A673 (cell line): ENCODE measurements at places on chromosomes 3 and 15.

DNA sequence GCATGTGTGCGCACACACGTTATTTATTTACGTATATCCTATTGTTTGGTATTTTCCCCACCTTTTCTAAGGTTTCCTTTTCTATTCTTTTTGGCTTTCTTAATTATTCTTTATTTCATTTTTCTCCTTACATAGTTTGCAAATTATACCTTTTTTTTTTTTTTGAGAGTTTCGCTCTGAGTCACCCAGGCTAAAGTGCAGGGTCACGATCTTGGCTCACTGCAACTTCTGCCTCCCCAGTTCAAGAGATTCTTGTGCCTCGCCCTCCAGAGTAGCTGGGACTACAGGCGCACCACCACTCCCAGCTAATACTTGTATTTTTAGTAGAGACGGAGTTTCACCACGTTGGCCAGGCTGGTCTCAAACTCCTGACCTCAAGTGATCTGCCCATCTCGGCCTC, 20.0 kb upstream of the CILP start:
- no peak overlapping the region for H3K27ac ChIP-seq
- no peaks in the 10 kb centered on the region for H3K27me3 ChIP-seq
- no peaks in the 10 kb centered on the region for H3K4me1 ChIP-seq
- no peak for DNase-seq
- H3K4me3 ChIP-seq: no peak overlapping the region

- no peaks in the 10 kb centered on the region for H3K36me3 ChIP-seq
- H3K4me1 ChIP-seq: peaks cover under 1% of the 10 kb centered on the region
These were observed 31.6 kb upstream of the UBE2Q2 start for GRCh38 chr15:75811626-75812025.

GRCh38 chr3:140903196-140903595, 38.4 kb upstream of the SLC25A36 start:
- H3K36me3 ChIP-seq: no peaks in the 10 kb centered on the region
- no peak overlapping the region for H3K27ac ChIP-seq
- DNase-seq: no peak
- H3K4me3 ChIP-seq: no peak overlapping the region

- H3K4me3 ChIP-seq: no peak overlapping the region
- peaks cover 12% of the 10 kb centered on the region for H3K36me3 ChIP-seq
- DNase-seq: peak; percentile 26
- H3K27ac ChIP-seq: no peak overlapping the region
These were observed 2.0 kb upstream of the JMJD7 start for GRCh38 chr15:41825572-41826535.

- no peaks in the 10 kb centered on the region for H3K36me3 ChIP-seq
- no peaks in the 10 kb centered on the region for H3K4me1 ChIP-seq
- no peak overlapping the region for H3K4me3 ChIP-seq
- H3K27me3 ChIP-seq: no peaks in the 10 kb centered on the region
- no peak for DNase-seq
These were observed 304.4 kb upstream of the TGFBR2 start for GRCh38 chr3:30302027-30302426.

- no peaks in the 10 kb centered on the region for H3K27me3 ChIP-seq
- peak overlapping the region; percentile 60 for H3K4me3 ChIP-seq
- no peaks in the 10 kb centered on the region for H3K4me1 ChIP-seq
- no peak for DNase-seq
- peak overlapping the region; percentile 77 for H3K27ac ChIP-seq
These were observed 878 bp downstream of the SPPL2A start for GRCh38 chr15:50764461-50765194.

DNA sequence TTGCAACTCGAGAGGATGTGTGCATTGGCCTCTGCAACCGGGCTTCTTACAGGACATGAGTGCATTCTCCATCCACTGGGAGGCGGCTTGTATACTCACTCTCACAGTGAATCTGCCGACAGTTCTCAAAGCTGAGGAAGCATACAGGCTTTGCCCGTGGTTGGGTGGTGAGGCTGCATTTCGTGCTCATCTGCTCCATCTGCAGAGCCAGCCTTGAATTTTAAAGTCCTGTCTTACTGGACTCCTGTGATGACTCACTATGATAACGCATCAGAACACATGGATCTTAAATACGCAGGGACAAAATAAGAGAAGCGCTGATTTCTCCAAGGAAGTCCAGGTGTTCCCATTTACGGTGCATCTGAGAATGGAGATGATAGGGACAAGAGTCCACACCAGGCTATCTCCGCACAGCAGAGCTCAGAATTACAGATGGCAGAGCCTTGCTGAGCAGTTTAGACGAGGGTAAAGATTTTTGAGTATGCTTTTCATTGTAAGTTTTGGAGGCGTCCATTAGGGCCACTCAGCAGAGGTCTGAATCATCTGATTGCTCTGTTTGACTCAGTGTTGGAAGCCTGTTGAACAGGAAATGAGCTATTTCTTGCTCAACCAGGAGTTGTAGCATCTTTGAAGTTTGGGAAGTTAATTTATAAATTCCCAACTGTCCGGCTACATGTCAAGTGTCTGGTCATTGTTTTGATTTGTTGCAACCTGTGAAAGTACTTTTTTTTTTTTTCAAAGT, 87.1 kb downstream of the GABRG3 start:
- no peak overlapping the region for H3K4me3 ChIP-seq
- no peak overlapping the region for H3K27ac ChIP-seq

DNA sequence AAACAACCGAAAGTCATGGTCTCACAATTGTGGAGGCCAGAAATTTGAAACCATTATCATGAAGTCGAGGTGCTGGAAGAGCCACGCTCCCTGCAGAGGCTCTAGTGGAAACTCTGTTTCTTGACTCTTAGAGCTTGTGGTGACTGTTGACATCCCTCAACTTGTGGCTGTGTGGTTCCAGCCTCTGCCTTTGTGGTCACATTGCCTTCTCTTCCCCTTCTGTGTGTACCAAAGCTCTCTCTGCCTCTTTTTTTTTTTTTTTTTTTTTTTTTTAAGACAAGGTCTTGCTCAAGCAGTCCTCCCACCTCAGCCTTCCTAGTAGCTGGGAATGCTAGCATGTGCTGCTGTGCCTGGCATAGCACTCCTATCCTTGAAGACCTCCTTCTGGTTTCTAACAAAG, 48.7 kb upstream of the CRTC3 start:
- no peak overlapping the region for H3K27ac ChIP-seq
- no peaks in the 10 kb centered on the region for H3K27me3 ChIP-seq
- no peak for DNase-seq
- peaks cover 61% of the 10 kb centered on the region for H3K36me3 ChIP-seq
- peaks cover 3% of the 10 kb centered on the region for H3K4me1 ChIP-seq

DNA sequence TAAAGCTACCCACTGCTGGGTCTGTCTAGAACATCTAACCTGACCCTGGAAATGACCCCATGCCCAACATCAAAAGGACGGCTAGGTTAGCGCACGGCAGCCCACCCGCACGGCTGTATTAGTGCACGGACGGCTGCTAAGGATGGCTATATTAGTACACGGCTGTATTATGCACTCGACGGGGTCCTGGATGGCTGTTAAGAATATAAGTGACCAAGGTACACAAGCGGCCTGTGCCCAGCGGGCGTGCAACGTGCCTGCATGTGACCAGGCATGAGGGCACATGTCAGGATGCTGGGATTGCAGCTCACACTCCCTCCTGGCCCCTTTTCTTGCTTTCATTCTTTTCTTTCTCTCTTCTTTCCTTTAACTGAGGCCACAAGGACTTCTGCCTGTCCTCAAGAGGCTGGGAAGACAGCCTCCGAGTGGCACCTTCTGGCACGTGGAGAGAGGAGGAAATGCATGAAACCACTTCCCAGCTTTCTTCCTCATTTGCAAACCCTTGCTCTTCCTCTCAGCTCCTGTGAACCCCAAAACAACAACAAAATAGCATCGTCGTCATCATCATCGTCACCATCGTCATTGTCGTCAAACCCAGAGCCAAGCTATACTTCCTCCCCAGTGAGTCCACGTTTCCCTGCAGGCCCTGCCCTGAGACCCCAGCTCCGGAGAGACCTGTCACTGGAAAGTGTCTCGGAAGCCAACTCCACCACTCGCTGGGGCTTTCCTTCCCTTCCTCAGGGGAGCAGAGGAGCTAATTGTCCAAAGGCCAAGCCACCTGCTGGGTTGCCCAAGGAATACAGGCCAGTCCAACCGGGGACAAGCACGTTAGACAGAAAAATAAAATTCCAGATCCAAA, 101.8 kb downstream of the CHSY1 start:
- H3K36me3 ChIP-seq: no peaks in the 10 kb centered on the region
- no peak for DNase-seq
- no peak overlapping the region for H3K4me3 ChIP-seq

DNA sequence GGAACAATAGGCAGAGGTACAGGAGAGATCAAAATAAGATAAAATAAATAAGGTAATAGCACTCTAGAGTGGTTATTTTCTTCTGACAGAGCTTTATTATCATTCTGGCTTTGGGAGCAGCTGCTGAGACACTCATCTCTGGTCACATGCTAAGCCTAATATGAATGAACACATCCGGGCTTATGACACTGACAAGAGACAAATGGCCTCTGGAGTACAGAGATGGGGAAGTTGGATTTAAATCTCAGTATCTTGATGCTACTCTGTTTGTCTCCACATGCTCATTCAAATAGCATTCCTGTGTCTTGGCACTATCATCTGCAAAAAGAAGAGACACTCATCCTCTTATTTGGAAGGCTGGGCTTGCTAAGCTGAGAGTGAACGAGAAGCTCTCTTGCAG, 55.6 kb downstream of the TMEM45A start:
- no peak overlapping the region for H3K4me3 ChIP-seq
- no peaks in the 10 kb centered on the region for H3K4me1 ChIP-seq
- H3K27ac ChIP-seq: no peak overlapping the region
- no peak for DNase-seq
- H3K36me3 ChIP-seq: no peaks in the 10 kb centered on the region

GRCh38 chr3:102176333-102177050, 258.3 kb upstream of the ZPLD1 start:
- peaks cover 33% of the 10 kb centered on the region for H3K4me1 ChIP-seq
- H3K36me3 ChIP-seq: no peaks in the 10 kb centered on the region
- no peak overlapping the region for H3K27ac ChIP-seq
- no peak for DNase-seq
- no peaks in the 10 kb centered on the region for H3K27me3 ChIP-seq

GRCh38 chr3:63911509-63911872, 692 bp downstream of the SCAANT1 start:
- DNase-seq: no peak
- H3K36me3 ChIP-seq: no peaks in the 10 kb centered on the region
- no peaks in the 10 kb centered on the region for H3K4me1 ChIP-seq
- peak overlapping the region; percentile 80 for H3K27ac ChIP-seq
- H3K4me3 ChIP-seq: peak overlapping the region; percentile 64

GRCh38 chr3:194808640-194809097, 123.0 kb downstream of the FAM43A start:
- no peaks in the 10 kb centered on the region for H3K27me3 ChIP-seq
- H3K4me3 ChIP-seq: no peak overlapping the region
- H3K27ac ChIP-seq: no peak overlapping the region

DNA sequence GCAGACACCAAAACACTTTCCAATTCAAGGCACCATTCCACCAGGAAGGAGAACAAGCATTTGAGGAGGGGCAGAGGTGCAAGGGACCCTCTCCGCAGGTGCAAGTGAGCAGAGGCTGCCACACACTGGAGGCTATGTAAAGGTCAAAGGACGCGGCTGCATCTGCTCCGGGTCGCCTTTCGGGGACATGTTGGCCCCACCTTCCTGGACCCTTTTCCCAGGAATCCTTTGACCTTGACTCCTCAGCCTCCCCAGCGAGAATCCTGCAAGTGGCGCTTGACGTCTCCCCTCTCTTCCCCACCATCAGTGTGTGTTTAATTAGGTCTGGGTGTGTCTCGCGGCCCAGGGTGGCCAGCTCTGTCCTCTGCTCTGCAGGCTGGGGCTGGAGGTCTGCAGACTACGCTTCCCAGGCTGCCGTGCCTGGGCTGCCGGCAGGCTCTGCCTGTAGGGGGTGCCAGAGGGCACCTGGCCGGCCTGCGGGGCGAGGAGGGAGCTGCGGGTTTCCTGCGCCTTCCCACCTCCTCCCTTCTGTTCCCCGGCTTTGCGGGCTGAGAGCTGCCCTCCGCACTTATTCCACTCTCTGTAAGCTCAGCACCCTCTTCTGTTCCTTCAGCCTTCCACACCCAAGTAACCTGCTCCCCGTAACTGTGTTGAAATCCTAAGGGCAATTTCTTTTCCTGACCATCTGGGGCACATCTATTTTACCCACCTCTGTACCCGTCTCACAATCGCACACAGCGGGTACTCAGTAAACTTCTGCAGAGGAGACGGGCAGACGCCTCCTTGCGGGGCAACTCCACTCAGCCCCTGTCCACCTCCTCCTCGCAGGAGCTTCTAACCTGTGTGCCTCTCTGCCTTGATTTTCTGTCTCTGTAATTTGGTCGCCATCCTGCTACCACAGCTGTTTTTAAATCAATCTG, 129.8 kb downstream of the NSMCE3 start:
- no peak overlapping the region for H3K27ac ChIP-seq
- DNase-seq: peak; percentile 62
- H3K36me3 ChIP-seq: no peaks in the 10 kb centered on the region
- H3K27me3 ChIP-seq: peaks cover 5% of the 10 kb centered on the region

GRCh38 chr3:51686512-51687215, 15.6 kb downstream of the TEX264 start:
- peaks cover 3% of the 10 kb centered on the region for H3K4me1 ChIP-seq
- H3K36me3 ChIP-seq: peaks cover 3% of the 10 kb centered on the region
- H3K27me3 ChIP-seq: no peaks in the 10 kb centered on the region
- no peak for DNase-seq
- no peak overlapping the region for H3K27ac ChIP-seq

- no peak overlapping the region for H3K27ac ChIP-seq
- H3K4me1 ChIP-seq: no peaks in the 10 kb centered on the region
- DNase-seq: no peak
- no peak overlapping the region for H3K4me3 ChIP-seq
- H3K27me3 ChIP-seq: no peaks in the 10 kb centered on the region
These were observed 121.9 kb downstream of the RPLP1 start for GRCh38 chr15:69574506-69574905.

DNA sequence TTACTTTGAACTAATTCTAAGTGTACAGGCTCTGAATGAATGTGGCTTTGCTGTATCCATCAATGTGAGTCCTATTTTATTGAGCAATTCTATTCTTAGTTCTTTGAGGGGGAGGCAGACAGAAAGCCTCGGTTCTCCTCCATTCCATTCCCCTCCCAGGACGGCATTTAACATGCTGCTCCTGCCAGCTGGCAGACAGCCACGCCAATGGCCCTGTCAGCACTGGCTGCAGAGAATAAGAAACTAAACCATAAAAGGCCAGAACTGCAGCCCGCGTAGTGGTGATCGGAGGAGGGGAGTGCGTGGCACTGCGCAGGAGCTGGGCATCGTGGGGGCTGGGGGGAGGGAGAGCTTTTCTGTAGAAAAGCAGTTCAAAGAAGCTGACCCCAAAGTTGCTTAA, 76.0 kb upstream of the HACD2 start:
- no peaks in the 10 kb centered on the region for H3K27me3 ChIP-seq
- no peak overlapping the region for H3K4me3 ChIP-seq
- no peaks in the 10 kb centered on the region for H3K4me1 ChIP-seq
- DNase-seq: peak; percentile 45

DNA sequence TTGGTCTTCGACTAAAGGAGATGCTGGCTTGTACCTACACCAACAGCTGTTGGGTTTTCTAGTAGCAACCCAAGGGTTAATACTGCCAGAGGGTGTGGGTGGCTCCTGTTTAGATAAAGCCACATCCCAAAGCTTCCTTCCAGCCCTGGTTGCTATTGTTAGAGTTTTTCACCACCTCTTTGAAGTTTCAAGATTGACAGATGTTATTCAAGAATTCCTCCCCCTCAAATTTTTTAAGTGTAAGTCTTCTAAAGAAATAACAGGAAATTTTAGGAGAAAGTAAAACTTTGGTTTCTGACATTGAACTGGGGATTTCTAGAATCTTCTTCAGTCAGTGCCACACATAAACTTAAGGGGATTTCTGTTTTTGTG, 60.9 kb downstream of the TGFBR2 start:
- peaks cover 8% of the 10 kb centered on the region for H3K36me3 ChIP-seq
- H3K27me3 ChIP-seq: no peaks in the 10 kb centered on the region
- peaks cover 63% of the 10 kb centered on the region for H3K4me1 ChIP-seq
- H3K27ac ChIP-seq: peak overlapping the region; percentile 63
- DNase-seq: peak; percentile 91
